ENCODE measurements at places on chromosomes 5 and 9.

DNA sequence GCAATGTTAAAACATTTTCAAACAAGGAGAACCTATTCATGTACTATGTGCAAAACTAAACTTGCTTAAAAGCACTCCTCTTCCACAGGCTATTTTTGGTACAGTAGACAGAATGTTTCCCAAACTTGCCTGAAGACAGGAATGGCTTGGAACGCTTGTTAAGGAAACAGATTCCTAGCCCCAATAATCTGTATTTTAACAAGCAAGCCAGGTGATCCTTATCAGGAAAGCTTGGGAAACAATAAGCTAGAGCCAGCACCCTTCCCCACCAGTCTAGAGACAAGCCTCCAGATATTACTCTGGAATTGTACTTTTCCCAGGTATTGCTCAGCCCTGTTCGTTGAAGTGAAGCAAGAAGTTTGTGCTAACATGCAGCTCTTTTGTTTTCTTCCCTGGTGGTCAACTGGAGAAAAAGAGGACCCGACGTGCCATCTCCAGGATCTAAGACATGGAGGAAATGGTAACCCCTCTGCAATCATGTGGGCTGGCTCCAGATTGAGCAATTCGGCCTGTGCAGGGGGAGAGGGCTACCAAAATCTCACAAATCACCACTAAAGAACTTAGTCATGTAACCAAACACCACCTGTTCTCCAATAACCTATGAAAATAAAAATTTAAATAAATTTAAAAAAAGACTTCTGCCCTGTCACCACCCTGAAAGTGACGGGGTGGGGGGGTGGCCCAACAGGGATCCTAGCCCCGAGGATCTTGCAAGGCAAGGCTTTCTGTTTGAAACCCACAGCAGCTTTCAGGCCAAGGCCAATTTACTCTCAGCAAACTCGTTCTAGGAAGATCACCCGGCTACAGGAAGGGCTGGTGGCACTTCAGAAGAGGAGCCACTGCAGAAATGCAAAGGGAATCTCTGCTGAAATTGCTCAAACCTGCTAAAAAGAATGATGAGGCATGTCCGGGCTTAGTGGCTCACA lies 48.6 kb downstream of the SHB start:
- DNase-seq, result no peak

GRCh38 chr5:104186100-104186499 lies 623.5 kb upstream of the NUDT12 start:
- DNase-seq, result peak; percentile 38

DNA sequence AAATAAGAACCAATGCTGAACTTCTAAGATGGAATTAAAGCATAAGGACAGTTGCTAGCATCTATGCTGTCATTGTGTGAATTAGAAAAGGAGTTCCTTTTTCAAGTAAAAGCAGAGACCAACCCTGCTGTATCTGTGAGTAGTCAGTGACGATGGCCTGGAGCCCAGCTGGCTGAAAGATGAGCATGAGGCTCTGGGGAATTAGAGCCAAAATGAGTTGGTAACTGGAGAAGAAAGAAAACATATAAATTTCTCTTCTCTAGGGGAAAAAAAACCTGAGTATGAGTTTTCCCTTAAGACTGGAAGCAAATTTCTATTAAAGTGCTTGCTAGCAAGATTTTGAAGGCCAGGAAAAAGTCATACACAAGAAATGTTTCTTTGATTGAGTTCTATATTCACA lies 1.6 kb upstream of the SPZ1 start:
- no peak for DNase-seq

- DNase-seq, result peak; percentile 68
These were observed 734 bp downstream of the KIF27 start for GRCh38 chr9:83920469-83920926.

GRCh38 chr9:75454891-75455290 lies 366.6 kb downstream of the OSTF1 start:
- no peak for DNase-seq

GRCh38 chr9:126704157-126704891 lies 90.6 kb downstream of the LMX1B start:
- DNase-seq, result peak; percentile 77

GRCh38 chr5:140821375-140822280 lies at the start of gene PCDHA5:
TSS of gene PCDHA5 (plus strand) at chr5:140821613.
- peak; percentile 13 for DNase-seq

DNA sequence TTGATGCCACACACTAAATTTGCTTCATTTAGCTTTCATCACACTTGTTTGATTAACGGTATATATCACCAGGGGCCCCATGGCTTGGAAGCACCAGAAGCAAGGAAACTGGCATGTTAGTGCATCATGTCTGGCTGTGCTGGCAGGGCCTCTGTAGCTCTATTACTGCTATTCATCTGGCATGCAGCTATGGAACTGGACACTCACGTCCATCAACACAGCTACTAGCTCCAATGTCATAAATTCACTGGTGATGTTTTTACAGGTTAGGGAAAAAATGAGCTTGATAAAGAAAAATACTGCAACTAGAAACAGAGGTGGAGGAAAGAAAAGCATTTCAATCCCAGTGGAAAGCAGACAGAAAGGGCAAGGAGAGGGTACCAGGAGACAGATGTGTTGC lies 343.2 kb downstream of the DEPDC1B start:
- no peak for DNase-seq
